Retina (tissue), 1 donor: ENCODE measurements at places on chromosomes 1 and 21.
A peak's percentile ranks its signal among the peaks of the same experiment; 100 is the strongest.

GRCh38 chr21:15743593-15743992, 13.8 kb downstream of the USP25 start:
- no peak for DNase-seq

DNA sequence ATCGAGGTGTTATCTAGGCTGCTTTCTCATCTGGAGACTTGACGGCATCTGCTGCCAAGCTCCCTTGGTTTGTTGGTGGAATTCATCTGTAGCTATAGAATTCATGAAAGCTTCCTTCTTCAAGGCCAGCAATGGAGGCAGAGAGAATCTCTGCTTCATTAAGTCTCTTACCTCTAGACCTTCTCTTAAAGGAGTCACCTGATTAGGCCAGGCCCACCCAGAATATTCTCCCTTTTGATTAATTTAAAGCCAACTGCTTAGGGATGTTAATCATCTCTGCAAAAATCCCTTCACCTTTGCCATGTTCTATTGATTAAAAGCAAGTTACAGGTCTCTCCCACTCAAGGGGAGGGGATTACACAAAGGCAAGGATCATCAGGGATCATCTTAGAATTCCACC, 5.3 kb upstream of the NCF2 start:
- no peak for DNase-seq

GRCh38 chr1:155073377-155074242, 5.0 kb upstream of the EFNA3 start:
- no peak for DNase-seq

DNA sequence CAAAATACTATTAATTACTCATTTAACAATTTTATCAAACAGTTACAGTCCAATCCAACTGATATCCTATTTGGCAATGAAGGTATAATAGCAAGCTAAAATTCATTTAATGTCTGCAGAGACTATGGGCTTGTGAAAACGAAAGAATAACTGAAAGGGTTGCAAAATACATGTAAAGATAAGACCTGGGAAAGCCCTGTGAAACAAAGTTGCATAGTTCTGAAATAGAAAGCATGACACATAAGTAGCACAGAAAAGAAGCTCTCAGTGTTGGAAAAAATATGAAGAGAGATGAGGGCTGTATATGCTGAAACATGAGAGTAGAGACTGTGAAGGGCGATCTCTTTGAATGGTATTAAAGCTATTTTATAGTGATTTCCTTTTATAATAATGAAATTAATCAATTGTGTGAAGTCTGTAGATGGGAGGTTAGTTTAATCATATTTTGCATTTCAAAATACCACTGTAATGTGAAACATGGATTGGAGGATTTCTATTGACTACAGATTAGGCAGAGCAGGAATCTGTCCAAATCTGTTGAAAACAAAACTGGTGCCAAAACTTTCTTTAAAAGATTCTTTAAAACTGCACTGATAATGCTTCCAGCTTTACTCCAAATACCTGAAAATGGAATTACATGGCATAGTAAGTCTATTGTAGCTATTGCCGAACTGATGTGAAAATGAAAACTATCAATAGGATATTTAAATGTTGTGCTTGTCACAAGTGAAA, 1518.9 kb upstream of the B3GALT2 start:
- DNase-seq: no peak

GRCh38 chr21:39518055-39518846, 66.5 kb downstream of the SH3BGR start:
- DNase-seq: peak; percentile 74

GRCh38 chr1:80917225-80917624, 883.5 kb upstream of the ADGRL2 start:
- DNase-seq: no peak

GRCh38 chr1:151590961-151591360, 20.9 kb upstream of the SNX27 start:
- no peak for DNase-seq

DNA sequence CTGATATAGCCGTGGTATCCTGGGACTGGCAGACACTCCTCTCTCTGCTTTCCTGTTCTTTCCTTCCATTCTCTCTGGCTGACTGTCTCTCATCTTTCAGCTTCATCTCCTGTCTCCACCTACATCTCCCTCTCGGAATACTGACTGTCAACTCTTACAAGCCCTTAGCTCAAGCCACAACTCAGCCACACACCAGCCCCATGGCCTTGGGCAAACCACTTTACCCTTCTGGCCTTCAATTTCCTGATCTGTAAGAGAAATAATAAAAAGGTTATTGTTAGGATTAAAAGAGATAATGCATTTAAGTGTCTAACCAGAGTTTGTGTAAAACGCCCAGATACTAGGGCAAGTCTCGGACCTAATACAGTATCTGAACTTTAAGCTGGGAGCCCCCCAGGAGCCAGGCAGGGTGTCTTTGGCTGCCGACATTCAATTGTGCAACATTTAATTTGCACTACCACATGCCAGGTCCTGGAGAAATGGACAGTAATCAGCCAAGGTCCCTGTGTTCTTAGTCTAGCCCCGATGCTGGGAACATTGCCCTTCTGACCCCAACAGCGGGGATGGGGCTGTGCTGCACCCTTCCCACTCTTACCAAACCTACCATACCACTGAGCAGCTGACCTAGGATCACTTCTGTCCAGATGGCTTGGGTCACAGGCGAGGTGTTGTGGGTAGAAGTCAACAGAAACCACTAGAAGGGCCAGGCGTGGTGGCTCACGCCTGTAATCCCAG, 5.1 kb downstream of the ECHDC2 start:
- DNase-seq: no peak

- no peak for DNase-seq
Measured at GRCh38 chr1:32056598-32056997, 16.1 kb upstream of the TMEM39B start.

DNA sequence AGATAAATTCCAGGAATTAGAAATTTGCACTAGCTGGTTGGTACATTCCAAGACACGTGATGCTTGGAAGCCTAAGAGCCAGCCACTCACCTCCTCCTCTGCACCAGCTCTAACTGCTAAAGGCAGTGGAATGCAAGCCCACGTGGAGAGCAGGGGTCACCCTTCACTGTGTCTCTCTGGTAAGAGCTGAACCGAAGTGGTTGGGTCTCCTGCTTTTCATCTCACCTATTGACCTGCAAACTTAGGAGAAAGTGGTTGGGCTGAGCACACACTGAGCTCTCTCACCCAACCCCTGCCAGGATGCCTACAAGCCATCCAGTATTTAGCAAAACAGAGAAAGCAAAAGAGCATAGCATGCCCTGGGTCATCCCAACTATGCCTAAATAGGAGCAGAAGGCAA, 19.3 kb downstream of the HAO2 start:
- no peak for DNase-seq

GRCh38 chr1:66695116-66695515, 57.1 kb upstream of the DYNLT5 start:
- no peak for DNase-seq

GRCh38 chr1:231778009-231778719, 151.6 kb downstream of the DISC1 start:
- peak; percentile 10 for DNase-seq

DNA sequence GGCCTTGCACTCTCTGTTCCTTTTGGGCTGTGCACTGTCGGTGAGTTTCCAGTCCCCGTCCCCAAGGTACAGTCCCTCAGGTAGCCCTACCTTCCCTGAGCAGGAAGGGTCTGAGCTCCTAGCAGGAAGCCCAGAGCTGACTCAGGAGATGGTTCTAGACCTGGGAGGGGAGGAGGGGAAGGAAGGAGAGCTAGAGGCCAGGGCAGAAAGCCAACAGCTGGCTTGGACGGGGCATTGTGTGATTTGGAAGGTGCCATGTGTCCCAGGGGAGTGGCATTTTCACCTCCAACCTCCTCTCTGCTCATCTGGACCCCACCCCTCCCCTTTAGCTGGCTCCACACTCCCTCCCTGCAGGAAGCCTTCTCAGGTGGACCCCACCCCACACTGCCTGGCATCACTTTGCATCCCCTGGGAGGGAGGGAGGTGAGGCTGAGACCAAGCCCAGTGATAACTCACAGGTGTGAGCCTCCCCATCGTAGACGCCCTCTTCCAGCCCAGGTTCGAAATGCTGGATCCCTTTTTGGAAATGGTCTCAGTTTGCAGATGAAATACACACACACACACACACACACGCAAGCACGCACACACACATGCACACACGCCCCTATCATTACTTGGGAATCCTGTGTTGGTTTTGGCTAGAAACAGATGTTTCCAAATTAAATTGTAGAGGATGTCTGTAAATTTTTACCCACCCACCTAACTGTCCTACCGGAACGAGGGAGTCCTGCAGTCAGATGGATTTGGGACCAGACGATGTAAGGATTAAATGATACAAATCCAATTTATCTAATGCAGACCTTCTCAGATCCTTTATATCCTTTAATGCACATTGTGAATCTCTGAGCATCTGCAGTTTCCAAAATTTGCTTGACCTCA, 19.7 kb upstream of the IFNLR1 start:
- DNase-seq: no peak

GRCh38 chr1:180503280-180503862, 994 bp upstream of the ACBD6 start:
- no peak for DNase-seq

DNA sequence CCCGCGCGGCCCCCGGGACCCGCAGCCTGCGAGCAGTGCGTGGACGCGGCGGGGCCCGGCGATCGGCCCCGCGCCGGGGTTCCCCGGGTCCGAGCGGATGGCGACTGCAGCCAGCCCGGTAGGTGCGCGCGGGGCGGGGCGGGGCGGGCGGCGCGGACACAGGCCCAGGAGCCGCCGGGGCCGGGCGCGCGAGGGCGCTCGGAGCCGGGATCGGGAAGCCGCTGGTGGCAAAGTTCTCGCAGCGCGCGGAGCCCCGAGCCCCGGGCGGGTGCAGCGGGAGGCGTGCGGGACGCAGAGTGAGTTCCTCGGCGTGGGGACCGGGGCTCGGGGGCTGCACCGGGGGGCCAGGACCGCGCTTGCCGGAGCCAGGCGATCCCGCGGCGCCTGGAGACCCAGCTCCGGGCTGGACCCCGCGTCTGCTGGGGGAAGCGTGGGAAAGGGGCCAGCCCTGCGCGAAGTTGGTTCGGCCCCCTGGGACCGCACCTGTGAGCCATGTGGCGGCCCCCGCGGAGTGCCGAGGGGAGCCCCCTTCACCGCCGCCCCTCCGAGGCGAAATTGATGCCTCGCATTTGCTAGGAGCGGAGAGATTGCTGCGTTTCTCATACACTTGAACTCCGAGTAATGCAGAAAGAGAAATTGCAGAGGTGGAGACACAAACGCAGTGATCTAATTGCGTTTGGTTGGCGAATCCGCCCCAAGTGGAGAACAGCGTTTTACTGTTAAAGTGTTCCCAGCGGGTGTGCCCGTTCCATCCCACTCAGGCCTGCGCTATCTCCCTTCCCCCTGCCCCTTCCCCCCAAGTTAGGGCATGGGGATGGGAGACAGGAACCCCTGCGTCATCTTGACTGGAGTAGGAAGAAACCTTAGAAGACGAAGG, 228.9 kb upstream of the TMEM51 start:
- DNase-seq: peak; percentile 68

DNA sequence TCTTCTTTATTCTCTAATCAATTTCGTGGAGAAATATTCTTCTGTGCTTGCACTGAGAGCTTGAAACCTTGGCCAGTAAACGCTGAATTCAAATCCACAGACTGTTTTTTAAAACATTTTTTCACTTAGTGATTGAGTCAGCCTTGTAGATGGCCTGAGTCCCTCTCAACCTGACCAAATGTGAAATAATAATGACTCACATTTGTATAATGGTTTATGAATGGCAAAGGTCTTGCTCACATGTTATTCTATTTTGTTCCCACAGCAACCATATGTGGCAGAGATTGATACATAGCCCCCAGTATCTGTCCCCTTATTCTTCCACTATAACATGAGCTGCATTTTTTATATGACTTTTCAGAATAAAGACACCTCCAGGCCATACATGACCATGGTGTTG, 47.8 kb upstream of the CCDC190 start:
- no peak for DNase-seq

DNA sequence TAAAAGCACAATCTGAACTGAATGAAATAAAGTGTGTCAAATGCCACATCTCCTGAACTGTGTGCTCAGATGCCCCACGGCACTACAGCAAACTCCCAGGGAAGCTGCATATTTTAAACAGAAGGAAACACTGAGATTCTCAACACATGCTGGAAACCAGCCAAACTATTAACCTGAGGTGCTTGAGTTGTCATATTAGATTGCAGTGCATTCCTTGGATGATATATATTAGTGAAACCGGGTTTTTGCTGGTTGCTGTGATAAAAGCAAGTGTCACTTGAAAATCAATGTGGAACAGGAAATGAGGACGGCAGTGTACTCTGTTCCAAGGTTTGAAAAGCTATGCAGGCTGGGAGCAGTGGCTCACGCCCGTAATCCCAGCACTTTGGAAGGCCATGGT, 8.7 kb downstream of the SYNJ1 start:
- no peak for DNase-seq

GRCh38 chr1:240993004-240993403, 364.0 kb downstream of the RGS7 start:
- no peak for DNase-seq

DNA sequence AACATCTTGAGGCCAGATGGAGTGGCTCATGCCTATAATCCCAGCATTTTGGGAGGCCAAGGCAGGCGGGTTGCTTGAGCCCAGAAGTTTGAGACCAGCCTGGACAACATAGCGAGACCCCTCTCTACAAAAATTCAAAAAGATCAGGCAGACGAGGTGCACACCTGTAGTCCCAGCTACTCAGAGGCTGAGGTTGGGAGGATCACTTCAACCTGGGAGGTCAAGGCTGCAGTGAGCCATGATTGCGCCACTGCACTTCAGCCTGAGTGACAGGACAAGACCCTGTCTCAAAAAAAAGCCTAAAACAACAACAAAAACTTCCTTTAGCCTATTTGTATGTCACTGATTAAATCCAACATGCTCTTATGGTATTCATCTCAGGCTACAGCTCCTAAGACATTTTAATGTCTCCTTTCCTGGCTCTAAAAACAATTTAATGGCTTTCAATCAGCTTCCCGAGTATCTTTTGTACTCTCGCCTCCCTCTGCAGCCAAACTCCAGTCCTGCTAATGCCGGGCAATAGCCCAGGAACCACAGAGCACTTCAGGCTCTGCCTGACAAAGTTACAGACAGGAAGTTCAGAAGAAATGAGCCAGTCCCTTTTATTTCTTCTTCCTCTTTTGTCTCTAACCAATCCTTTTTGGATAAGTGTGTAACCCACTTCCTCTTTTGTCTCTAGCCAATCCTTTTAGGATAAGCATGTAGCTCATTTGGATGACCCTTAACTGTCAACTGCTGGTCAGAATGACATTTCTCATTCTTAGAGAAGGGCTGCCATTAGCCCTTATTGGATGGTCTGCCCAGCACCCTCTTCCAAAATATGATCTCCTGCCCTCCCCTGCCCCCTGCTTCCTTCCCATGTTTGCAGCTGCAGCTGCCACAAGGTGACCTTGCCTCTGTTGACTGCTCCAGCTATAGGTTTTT, 6.6 kb upstream of the DOP1B start:
- no peak for DNase-seq
